Hypothalamus (tissue), 51 donors: ENCODE measurements at places on chromosomes 4 and X.

- DNase-seq, result no peak
These were observed 74.0 kb upstream of the CENPE start for GRCh38 chr4:103272174-103272573.

DNA sequence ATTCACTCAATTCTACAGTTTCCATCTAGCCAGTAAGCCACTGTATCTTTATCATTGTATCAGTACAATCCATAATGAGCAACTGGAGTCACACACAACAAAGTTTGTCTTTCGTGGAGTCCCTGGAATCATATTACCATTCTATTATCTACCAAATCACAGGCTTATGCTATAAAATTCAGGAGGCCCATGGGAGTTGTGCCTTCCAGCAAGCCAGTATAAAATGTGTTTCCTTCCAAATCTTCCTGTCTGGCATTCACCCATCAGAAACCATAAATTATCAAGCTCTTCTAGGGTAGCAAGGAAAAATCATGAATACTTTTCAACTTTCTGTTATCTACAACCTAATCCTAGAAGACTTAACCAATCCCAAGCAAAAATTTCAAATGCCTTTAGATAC, 1383.3 kb upstream of the PCDH7 start:
- DNase-seq, result no peak

DNA sequence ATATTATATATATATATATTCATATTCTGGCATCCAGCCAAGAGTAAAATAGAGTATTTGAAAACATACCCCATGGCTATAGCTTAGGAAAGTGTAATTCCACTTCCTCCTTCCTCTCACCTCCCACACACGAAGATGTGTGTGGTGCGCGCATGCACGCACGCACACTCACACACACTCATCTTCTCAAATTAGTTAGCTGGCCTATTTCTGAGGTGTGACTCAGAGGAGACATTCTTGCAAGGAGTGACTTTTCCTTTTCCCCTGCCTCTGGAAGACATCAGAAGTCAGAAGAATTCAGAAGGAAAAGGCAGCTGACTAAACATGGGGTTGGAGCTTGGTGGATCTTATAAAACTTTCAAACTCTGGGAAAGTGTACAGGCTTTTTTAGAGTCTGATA, 8.8 kb downstream of the ENPEP start:
- no peak for DNase-seq

GRCh38 chr4:139839403-139840031, 173.9 kb downstream of the MGST2 start:
- DNase-seq, result no peak

- no peak for DNase-seq
These were observed 140.5 kb downstream of the CHRNA9 start for GRCh38 chr4:40475609-40476008.

DNA sequence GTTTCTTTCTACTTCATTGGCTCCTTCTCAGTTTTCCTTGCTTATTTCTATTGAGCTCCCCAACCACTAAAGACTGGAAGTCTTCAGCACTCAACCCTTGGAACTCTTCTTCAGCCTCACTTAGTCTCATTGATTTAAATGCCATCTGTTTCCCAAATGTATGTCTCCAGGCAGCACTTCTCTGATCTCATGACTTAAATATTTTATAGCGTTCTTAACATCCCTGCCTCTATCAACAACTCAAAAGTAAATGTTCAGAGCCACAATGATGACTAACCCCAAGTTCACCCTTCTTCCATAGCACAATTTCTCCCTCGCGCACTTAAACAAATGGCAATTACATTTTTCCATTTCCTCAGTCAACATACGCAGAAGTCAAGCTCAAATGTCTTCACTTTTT, 1393.3 kb downstream of the ARAP2 start:
- DNase-seq, result no peak

DNA sequence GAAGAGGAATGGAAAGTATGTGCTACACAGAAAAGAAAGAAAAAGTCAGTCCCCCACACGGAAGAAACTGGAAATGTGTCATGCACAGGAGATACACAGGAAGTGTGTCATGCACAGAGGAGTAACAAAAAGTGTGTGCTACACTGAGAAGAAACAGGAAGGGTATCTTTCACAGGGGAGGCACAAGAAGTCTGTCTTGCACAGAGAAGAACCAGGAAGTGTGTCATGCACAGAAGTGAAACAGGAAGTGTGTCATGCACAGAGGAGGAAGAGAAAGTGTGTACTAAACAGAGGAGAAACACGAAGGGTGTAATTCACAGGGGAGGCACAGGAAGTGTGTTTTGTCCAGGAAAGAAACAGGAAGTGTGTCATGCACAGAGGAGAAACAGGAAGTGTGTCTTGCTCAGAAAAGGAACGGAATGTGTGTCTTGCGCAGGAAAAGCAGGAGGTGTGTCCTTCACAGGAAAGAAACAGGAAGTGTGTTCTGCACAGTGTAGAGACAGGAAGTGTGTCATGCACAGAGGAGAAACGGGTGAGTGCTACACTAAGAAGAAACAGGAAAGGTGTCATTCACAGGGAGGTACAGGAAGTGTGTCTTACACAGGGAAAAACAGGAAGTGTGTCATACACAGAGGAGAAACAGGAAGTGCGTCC, 527.2 kb upstream of the PRKX start:
- DNase-seq, result no peak

- DNase-seq, result no peak
These were observed 628 bp downstream of the ZCCHC12 start for GRCh38 chrX:118824173-118824730.

- DNase-seq, result peak; percentile 27
These were observed 19.7 kb upstream of the SPON2 start for GRCh38 chr4:1192091-1192492.

DNA sequence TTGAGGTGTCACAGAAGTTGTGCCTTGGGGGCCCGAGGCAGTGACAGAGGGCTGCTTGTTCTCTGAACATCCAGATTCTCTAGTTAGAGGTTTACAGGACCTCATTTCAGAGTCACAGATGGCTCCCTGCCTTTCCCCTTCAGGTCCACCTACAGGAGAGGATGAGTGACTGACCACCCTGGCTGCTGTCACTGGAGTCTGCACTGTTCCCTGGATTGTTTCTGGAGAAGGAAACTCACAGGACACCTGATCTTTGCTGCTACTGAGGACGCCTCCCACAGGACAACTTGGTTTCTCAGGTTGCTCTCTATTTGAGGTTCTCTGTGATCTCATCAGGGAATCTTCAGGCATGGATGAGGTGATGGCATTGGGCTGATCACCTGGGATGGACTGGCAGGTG, 58.3 kb downstream of the GPRIN3 start:
- DNase-seq, result no peak

- no peak for DNase-seq
These were observed 13.6 kb upstream of the RBPJ start for GRCh38 chr4:26307037-26307800.

- DNase-seq, result no peak
These were observed 80.9 kb upstream of the MTM1 start for GRCh38 chrX:150487369-150488094.

- no peak for DNase-seq
These were observed 357.5 kb downstream of the PPP1R2C start for GRCh38 chrX:42420426-42420825.

DNA sequence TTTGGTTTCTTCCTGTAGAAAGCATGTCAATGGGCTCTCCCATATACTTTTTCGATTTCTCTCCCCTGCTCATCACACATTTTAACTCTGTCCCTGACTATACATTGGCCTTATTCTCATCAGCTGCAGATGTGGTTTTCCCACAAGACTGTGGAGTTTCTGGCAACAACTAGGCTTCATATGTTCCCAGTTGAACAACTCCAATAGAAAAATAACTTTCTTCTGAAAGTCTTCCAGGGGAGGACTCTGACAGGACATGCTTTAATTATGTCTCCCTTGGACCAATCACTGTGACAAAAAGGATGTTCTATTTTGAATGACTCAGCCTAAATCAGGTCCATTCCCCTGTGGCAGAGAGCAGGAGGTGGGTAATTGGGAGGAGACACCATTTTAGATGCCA, 28.1 kb downstream of the SPANXC start:
- DNase-seq, result no peak

DNA sequence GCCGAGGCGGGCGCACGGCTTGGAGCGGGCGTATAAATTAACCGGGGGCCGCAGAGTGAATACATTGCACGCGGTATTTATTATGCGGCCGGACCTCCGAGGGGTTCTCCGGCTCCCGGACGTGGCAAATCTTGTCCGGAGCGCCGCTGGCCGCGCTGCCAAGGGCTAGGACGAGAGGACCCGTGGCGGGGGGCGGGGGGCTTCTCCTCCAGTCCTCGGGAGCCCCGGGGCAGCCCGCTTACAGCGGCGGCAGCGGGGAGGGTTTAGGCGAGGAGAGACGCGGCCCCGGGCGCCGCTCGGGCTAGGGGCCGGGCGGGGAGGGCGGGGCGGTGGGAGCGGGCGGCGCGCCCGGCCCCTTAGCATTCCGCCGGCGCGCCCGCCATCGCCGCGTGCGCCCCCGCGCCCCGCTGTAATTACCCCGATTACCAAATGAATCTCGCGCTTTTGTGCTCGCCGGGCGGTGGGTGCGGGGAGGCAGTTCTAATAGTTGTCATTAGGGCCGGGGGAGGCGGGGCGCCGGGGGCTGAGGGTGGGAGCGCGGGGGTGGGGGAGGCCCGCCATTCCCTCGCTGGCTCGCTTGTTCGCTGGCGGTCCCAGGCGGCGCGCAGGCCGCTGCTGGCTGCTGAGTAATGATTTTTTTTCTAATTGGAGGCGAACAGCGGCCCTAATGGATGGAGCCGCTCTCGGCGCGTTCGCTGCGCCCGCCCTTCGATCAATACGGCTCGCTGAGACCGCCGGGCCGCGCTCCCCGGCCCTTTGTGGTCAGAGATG, 276.6 kb downstream of the BCOR start:
- DNase-seq, result no peak

- DNase-seq, result no peak
These were observed 205.4 kb downstream of the SHROOM3 start for GRCh38 chr4:76640353-76640910.

DNA sequence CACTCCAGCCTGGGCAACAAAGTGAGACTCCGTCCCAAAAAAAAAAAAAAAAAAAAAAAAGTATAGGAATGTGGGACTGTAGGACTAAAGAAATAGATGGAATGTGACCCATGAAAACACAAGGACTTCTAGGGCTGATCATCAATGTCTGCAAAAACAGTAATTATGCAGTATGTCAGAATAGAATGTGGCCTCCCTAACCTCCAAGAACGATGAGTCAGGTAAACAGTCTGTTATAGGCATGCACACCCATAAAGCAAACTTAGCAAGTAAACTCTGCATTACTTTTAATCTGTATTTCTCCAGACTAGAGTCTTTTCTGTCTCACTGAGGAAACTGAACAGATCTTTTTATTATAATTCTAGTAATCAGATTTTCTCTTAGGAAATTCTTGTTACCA, 233.4 kb downstream of the HNRNPD start:
- DNase-seq, result no peak

GRCh38 chr4:71404049-71404448, 65.2 kb downstream of the SLC4A4 start:
- DNase-seq, result no peak

DNA sequence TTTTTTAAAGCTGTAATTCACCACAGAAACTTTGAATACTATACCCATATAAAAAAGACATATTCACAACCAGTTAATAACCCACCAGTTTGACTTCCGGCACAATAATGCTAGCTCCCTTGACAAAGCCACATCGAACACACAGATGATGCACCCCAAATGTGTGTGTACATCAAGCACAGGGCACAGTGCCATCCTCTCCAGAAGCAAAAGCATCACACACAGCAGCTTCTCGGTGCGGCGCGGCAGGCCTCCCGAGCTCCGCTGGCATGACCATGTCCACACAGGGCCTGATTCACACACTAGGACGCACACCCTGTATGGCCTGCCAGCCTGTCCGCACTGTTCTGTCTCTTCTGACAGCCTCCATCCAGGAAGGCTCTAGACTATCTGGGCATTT, 88.0 kb downstream of the LEF1 start:
- DNase-seq, result no peak

GRCh38 chr4:15400981-15401671, 26.7 kb upstream of the C1QTNF7 start:
- no peak for DNase-seq

GRCh38 chr4:16684097-16684496, 214.3 kb downstream of the LDB2 start:
- no peak for DNase-seq

DNA sequence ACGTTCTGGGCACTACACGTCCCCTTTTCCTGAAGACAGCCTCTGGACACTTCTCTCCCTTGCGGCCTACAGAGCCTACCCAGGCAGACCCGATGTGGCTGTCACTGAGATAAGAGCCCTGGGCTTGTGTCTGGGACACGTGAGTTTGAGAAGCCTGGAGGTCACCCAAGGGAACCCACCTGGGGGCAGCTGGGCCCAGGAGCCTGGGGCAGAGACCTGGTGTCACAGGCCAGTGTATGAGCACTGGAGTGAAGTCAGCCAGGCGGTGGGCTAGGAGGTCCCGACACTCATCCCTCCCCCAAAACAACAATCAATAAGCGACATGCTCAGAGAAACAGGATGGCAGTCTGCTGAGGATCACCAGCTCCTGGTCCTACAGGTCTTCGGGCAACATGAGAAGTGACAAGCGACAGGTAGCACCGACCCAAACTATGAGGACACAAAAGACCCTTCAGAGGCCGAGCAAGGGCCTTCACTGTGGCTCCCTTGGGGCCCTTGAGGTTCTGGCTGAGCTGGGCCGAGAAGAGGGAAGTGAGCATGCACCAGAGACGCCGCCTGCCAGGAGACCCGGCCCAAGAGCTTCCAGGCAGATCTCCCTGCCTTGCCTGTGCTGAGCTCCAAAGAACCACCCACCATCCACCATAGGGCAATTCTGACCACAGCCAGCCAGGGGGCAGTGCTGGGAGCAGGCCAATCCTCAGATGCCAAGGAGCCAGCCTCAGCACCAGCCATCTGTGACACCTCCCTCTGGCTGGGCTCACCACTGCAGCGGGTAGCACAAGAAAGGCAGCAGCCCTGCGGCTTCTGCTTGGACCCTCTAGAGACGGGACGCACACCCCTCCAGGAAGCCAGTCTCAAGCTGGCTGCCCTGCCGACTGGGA, 11.0 kb upstream of the DUSP9 start:
- no peak for DNase-seq

GRCh38 chrX:75038925-75039324, 113.7 kb upstream of the NEXMIF start:
- no peak for DNase-seq

DNA sequence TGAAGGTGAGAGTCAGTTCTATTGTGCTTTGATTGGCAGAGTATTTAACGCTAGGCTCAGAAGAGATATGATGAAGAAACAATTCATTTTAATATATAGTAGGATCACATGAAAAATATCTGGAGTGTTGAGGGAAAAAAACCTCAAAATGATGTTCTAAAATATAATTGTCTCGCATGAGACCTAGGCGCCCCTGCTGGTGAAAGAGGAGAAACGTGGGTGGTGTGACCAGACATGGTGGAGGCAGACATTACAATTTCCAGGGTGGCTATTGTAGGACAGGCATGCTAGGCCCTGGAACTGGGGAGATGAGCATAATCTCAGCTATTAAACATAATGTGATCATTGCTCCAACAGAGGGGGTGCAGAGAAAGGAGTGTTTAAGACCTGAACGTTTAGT, 210.0 kb downstream of the HS3ST1 start:
- DNase-seq, result no peak

GRCh38 chr4:118975449-118976192, 87.0 kb downstream of the SYNPO2 start:
- no peak for DNase-seq
